Effector memory CD4-positive, alpha-beta T cell (primary cell): ENCODE measurements at places on chromosomes 7 and 10.

GRCh38 chr7:108046952-108047506 lies 44.1 kb upstream of the LAMB1 start:
- DNase-seq, result no peak

DNA sequence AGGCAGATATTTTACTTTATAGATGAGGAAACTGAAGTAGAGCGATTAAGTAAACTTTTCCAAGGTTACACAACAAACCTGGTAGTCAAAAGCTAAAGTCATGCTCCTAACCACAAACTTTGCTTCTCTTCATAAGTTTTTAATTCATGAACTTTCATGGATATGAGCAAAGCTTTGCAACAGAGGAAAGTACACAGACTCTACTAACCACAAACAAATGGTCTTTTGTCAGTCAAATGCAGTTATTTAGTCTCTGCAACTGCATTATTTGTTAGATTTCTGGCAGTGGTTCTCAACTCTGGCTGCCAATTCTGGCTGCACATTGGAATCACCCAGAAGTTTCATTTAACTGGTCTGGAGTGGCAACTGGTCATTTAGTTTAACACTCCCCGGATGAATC lies 140.6 kb upstream of the TMEM168 start:
- DNase-seq, result no peak

GRCh38 chr7:82694022-82694421 lies 250.4 kb upstream of the CACNA2D1 start:
- no peak for DNase-seq

DNA sequence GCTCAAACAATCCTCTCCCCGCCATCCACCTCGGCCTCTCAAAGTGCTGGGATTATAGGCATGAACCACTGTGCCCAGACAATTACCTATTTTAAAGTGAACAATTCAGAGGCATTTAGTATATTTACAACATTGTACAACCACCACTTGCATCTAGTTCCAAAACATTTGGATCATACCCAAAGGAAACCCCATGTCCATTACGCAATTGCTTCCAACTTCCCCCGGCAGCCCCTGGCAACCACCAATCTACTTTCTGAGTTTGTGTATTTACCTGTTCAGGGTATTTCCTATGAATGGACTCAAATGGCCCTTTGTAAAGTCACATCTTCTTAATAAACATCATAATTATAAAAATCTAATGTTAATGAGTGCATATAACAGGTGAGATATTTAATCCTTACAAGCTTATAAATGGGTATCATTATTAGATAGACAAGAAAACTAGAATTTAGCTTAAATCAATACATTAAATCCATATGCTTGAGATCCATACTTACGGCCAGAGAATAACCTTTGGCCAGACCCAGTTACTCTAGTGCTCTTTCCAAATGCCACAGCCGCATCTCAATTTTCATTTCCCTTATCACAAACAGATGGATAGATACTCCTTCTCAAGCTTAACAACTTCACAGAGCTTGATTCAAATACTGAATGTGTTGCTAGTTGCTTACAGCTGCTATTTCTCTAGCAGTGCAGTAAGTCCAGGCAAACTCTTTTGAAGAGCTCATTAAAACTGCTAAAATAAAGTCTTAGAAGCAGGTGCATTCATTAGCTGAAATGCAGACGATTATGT lies 133.4 kb upstream of the MKLN1 start:
- DNase-seq, result no peak

DNA sequence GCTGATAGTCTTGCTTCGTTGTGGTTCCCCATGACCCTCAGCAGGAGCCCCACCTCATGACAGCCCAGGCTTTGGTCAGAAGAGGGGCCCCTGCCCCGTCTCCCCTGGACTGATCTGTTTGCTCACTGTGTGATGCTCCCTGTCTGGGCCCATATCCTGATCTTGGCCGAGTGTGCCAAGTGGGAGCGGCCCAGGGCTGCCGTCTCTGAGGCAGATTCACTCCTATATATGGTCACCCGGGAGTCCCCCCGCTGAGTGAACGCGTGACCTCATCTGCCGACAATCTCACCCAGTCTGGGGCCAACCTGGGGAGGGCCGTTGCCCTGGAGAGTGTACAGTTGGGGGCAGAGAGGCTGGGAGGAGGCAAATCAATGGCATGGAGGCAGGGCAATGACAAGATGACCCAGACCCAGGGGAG lies 34.5 kb downstream of the PPIF start:
- no peak for DNase-seq

DNA sequence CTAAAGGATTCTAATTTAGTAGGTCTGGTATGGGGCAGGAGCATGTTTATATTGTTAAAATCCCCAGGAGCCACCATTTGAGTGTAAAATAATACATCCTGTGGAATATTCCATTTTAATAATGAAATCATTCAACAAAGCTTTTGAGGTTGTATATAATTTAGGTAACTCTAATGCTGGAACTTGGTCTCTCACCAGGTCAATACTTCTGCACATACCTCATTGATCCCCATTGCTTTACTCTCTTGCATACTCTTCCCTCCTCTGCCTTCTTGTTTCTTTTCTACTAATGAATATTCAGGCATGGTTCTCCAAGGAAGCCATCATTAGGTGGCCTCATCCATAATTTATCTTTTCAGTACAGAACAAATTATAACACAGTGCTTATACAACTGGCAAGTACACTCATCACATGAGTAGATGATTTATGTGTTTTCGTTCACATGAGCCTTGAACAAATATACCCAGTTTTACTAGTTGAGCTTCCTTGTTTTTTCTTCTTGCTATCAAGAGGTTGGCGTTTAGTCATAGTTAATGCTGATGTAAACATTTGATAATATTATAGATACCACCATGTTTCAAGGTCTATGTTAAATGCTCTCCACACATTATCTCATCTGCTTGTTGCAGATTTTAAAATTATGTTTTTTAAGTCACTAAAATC lies 7.2 kb downstream of the PALS2 start:
- DNase-seq, result no peak

DNA sequence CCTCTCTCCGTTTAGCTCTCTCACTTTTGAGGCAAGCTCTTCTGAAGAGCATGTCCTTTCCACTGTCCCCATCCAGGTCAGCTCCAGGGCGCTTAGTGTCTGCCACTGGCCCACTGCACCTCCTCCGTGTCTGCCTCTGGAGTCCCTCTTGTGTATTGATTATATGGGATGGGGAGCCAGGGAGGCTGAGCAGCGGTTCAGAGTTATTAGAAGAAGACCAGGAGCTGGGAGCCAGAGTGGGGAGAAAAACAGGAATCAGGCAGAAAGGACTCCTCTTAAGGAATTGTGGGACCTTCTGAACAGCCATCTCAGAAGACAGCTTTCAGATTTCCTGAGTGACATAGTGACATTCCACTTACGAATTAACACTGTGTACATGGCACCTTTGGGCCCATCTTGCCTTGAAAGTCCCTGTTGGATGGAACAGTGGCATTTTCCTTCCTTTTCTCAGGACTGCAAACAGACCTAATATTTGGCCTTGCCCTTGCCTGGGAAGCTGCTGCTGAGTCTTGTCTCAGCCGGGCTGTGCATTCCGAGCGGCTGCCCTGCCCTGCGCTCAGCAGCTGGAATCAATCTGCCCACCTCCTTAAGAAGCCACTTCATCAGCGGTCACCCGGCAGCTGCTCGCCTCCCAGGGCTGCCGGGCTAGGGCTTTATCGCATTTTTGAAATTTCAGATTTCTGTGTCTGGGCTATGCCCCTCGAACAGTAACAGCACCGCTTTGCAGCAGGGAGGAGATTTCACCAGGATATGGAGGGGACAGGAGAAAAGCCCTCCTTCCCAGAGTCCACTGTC lies 81.1 kb upstream of the PRKG1 start:
- DNase-seq, result no peak

- DNase-seq, result no peak
Observed at GRCh38 chr10:80861882-80862281, 324.2 kb downstream of the SH2D4B start.

DNA sequence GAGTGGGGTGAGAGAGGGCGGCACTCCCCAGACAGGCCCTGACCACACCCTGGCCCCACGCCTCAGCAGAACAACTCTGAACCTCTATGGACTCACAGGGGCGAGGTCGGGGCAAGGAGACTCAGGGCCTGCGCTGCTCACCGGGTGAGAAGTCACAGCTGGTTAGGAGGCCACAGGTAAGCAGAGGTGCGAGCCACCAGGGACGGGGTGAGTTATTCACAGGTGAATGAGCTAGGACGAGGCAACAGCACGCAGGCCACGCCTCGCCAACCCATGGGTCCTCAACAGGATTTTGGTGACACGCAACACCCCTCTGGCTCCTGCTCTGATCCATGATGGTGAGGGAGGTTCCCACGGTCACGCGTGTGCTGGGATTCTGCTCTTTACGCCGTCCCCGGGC lies 202.5 kb downstream of the ADARB2 start:
- DNase-seq, result no peak

- no peak for DNase-seq
Observed at GRCh38 chr7:142733271-142733670, 16.0 kb upstream of the PRSS1 start.

GRCh38 chr7:96663457-96663856 lies 46.2 kb downstream of the SEM1 start:
- DNase-seq, result no peak

DNA sequence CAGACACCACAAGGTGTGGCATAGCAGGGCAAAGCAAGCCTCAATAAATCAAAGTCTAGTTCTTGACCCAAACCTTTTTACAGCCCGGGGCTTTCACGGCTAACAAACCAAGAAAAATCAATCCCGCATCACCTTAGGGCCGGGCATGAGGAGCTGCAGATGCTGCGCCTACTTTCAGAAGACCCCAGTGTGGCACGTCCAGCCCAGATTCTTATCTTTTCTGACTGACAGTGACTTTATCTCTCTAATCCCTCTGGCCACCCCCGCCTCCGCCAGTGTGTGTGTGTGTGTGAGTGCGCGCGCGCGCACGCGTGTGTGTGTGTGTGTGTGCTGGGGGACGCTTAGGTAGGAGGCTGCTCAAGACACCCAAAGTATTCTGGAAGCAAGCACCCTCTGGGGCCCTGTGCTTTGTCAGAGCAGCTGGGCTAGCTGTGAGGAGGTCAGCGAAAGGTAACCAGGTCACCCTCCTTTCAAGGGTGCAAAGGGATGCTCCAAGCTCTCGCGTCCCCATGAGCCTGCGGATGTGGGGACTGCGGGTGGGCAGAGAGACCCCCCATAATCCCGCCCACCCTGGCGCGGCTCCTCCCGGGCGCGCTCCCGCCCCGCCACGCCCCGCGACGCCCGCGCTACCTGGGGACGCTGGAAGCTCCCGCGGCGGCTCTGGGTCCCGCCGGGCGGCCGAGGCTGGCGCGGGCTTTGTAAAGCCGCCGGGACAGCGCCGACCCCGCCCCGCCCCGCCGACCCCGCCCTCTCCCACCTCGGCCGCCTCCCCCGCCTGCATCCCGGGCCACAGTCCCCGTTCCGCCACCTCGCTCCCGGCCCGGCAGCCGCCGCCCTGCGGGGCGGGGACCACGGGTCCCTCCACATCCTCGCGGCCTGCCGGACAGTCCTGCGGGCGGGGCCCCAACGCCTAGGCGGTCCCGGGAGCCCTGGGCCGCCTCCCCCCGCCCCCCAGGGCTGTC lies 57.1 kb upstream of the RHOBTB1 start:
- no peak for DNase-seq

- DNase-seq, result no peak
Observed at GRCh38 chr10:112957640-112958092, 7.6 kb downstream of the TCF7L2 start.

DNA sequence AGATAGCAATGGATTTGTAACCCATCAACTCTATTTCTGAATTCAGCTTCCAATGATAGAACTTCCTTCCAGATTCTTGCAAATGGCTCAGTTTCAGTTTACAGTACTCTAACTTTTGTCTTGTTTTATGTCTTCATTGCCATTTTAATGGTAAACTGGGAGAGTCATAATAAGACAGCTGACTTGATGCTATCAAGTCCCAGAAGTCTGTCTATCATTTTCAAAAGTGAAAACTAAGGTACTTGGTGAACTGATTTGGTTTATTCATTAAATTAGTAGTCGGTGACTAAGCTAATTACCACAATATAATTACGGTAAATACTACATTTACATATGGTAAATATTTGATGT lies 25.0 kb downstream of the RTKN2 start:
- no peak for DNase-seq

DNA sequence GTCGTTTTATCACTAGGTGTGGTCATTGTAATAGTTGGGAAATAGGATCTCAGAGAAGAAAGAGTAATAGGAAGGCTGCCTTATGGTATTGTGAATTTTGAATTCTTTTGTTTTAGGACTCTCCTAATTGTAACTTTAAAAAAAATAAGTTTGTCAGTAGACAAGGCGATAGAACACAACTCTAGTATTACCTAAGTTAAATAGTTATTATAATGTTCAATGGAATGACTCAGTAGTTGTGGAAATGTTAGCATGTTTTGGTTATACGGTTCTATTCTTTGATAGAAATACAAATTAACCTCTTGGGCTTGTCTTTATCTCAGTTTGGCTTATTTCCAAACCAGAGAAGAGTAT lies 1.4 kb downstream of the DNAH11 start:
- no peak for DNase-seq

DNA sequence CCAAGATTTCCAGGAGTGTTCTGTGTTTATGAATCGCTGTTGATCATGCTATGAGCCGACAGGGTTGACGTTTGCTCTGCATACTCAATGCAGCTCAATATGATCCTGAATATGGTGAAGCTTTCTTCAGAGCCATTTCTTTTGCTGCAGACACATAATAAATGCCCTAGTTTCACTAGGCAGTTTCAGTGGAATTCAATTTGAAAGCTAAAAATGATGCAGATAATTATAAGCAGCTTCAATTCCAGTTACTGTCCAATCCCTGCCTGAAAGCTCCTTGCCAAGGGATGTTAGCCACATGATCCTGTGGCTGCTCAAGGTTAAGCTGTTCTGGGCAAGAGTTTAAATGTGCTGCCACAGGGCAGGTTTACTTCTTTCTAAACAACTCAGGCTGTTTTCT lies 805.6 kb downstream of the NRG3 start:
- no peak for DNase-seq

DNA sequence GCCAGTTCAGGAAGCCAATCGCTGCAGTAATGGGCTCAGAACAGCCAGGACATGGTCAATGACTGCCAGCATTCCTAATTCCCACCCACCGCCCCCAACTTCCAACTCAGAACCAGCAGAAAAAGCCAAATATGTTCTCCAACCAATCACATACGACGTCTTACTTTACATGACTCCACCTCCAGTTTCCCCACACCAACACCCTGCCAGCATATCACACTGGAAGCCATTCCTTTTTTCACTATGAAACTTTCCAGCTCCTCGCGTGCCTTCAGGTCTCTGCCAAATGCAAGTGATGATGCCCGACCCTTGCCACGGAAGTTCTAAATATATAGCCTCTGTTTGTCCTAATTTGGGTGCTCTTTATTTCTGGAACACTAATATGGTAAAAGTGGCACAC lies 12.5 kb downstream of the NPS start:
- DNase-seq, result no peak

DNA sequence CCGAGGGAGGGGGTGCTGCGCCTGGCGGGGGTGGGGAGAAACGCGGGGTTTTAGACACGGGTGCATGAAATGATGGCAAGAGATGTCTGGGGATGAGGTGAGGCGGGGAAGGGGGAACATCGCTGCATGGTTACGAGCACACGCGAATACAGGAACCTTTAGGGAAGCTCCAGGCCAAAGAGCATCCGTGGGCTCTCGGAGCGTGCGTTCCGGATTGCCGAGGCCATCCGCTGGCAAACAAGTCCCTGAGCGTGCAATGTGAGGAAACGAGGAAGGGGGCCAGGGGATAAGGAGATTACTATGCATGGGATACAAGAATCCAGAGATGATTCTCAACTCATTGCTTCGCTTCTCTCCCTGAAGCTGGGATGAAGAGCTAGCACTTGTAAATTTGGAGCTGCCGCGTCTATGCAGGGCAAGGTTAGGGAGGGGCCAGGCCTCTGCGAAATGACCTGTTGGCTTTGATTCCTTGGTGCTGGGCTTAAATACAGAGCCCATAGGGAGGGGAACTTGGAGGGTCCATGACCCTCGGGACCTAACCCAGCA lies 520 bp upstream of the WNT2 start:
- no peak for DNase-seq

GRCh38 chr7:144255471-144255897 lies 9.1 kb downstream of the OR2A7 start:
- DNase-seq, result no peak
